ENCODE measurements at places on chromosomes 6 and 20.

DNA sequence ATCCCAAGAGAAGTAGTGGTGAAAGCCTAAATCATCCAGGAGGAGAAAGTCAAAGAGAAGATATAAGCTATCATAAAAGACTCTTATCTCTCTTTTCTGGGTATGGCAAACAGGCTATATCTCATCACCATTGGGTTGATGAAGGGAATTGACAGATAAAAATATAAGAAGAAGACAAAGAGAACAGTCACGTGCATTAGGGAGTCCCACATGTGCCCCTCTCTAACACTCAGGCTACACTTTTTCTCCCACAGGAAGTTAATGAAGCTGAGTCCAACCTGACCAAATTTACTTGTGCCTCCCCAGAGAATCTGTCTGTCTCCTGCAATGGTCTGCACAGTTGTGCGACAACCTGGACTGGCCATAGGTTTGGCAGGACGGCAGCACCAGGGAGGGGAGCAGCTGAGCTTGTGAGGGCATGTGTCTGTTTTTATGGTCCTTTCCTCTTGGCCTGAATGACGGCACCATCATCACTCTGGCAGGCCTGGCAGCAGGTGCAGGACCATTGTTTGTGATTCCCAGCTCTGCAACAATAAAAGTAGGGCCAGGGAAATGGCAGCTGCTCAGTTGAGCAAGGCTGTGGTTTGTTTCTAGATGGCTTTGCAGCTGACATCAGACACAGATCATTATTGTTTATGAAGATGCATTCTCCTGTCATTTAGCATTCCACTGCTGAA lies 144.5 kb upstream of the MCHR2 start:
- DNase-seq, result no peak

GRCh38 chr6:11069760-11070159 lies 23.9 kb upstream of the SMIM13 start:
- DNase-seq, result no peak

DNA sequence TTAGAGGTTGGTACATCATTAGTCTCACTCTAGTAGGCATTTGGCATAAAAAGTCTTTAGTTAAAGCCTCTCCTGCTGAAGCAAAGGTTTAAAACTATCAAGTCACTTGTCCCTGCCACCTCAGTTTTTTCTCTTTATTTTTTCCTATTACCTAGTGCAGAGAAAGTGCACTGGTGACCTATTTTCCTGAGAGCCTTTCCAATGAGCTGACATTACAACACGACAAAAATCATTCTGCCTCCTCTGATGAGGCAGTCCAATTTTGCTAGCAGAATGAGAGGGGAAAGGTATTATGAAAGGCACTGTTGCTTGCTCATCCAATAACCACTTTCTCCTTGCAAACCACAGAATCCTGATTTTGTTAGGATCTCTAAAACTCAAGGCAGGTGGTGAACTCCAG lies 73.3 kb upstream of the SGK1 start:
- no peak for DNase-seq

GRCh38 chr6:15491255-15491985 lies 171.4 kb downstream of the DTNBP1 start:
- no peak for DNase-seq

GRCh38 chr6:163339466-163339865 lies 75.1 kb upstream of the QKI start:
- DNase-seq, result no peak

DNA sequence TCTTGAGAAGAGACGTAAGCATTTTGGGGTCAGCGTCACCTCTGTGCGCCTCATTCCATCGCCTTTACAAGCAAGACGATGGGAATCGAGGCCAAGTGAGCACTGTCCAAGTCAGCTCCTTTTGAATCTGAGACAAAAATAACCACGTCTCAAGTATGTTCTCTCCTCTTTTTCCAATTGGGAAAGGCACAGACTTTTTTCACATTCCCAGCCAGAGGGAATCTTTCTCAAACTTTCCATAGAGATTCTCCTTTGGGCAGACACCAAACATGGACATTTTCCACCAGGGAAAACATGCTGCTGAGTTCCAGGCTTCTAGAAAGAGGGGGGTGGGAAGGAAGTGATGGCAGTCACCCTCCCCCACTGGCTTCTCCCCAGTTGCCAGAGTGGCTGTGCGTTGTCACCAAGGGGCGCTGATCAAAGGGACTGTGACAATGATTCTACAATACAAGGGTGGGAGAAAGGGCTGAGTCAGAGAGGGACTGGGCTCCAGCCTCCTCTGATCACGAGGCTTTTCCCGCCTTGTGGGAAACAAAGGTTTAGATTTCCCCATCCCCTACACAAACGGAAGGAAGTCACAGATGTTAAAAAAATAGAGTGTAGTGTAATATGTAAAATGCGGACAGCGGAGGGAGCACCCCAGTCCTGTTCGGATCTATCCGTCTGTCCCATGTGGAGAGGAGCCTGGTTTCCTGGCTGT lies 281.9 kb upstream of the RNF24 start:
- DNase-seq, result no peak

- DNase-seq, result no peak
Observed at GRCh38 chr6:87082160-87082721, 12.7 kb downstream of the CGA start.

- no peak for DNase-seq
Observed at GRCh38 chr20:63134201-63134612, 81.7 kb downstream of the YTHDF1 start.

DNA sequence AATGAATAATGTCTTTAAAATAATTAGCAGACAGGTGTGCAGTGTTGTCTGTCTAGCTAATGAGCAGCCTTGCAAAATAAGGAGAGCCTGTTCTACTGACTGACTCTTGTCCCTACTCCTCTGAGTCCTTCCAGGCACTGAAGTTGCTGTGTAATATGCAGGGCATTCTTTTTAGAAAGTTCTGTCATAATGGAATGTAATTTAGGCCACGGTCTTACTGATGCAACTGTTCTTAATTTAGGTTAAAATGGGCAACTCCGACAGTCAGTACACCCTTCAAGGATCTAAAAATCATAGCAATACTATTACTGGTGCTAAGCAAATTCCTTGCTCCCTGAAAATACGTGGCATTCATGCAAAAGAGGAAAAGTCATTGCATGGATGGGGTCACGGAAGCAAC lies 133.9 kb downstream of the TIAM2 start:
- no peak for DNase-seq

- no peak for DNase-seq
Observed at GRCh38 chr20:3670511-3670910, 7.3 kb upstream of the GFRA4 start.

GRCh38 chr6:148538261-148539190 lies 195.9 kb downstream of the SASH1 start:
- no peak for DNase-seq

GRCh38 chr6:50661636-50662035 lies 51.7 kb upstream of the TFAP2D start:
- DNase-seq, result no peak

GRCh38 chr6:48423640-48424365 lies 312.8 kb upstream of the PTCHD4 start:
- no peak for DNase-seq

DNA sequence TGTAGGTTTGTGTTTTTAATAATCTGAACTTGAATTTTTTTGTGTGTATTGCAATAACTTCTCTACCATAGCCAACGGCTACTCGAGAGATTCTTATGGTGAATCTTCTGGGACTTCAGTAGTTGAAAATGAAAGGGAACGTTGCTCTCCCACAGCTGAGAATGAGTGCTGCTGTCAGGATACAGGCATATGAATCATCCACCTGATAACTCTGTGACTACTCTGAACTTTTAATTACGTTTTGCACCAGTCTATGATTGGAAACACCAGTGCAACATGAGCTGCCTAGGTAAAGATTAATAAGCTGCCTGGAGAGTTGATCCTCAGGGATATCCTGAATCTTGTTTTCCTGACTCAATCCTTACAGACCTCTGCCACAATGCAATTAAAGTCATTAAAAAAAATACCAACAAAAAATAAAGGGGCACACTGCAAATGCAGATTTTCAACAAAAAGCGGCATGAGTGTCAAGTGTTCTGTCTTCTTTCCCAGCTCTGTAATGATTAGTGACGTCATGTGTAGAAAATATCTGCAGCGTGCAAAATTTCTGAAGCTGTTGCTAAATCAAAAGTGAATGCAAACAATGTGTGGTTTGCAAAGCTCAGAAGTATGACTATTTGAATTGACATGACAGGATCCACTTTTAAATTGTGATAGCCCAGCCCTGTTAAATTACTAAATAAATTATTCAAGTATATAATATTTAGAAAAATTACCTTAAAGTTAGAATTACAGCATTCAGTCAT lies 432.2 kb downstream of the HTR1B start:
- no peak for DNase-seq

DNA sequence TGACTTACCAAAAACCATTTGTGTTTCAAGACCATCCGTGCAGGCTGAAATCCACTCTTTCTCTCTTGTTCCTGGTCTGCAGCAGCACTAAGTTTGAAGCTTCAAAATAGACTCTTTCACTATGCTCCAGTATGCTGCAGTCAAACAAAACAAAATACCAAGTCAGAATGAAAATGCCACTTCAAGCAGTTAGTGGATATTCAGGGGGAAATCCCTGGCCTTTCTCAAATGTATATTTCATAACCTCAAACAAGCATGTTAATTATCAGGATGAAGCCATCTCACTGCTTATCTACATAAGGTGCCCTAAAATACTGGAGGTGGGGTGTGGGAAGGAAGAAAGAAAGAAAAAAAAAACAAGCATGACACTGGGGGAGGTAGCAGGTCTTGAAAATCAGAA lies 103.5 kb downstream of the ATXN1 start:
- no peak for DNase-seq

DNA sequence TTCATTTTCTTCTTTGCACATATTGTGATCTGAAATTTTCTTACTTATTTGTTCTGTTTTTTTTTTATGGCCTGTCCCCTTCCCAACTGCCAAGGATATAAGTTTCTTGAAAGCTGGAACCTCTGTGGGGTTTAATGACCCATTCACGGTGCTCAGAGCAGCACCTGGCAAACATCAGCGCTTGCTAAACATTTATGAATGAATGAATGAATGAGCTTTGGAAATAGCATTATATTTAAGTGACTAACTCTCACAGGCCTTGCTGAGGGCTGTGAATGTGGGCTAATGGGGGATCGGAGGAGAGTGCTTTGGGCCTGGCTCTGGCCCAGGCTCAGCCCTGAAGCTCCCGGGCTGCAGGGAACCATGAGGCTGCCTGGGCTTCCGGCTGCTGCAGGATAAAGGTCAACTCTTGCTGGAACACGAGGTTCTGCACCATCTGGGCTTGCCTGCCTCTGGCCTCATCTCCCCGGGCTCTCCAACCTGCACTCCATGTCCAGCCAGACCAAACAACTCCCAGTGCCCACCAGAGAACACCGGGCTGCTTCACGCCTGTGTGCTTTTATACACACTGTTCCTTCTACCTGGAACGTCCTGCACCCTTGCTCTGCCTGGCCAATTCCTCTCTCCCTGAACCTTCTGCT lies 14.6 kb upstream of the ARMC12 start:
- DNase-seq, result no peak

DNA sequence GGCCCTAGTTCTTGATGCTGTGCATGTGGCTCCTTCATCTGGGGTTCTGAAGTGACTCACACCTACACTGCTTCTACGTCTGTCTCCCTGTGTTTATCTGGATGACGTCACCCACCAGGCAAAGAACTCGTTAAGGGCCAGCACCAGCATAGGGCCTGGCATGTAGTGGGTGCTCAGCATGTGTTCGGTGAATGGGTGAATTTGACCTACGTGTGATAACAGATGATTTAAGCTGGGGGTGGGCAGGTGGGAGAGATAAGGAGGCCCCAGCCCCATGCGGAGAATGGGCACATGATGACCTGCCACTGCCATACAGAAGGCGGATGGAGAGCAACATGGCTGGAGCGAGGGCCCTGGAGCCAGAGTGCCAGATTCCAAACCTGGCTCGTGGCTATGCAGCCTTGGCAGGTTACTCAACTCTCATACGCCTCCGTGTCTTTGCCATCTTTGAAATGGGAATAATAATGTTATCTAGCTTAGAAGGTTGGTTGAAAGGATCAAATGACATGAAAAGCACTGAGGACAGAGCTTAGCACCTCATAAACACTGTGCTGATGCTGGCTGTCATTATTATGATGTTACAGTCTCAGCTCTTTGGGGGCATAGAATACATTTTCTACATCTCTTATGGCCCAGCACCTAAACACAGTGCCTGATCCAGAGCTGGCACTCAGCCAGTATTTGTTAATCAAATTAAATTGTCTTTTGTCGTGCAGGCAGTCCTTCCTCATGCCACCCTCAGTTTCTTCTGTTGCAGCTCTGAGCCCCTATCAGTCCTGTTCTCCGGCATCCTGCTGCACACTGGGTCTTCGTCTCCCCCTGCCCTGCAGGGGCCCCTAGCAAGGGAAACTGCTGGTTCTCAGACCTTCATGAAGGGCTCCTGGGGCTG lies 39.6 kb downstream of the VEGFA start:
- no peak for DNase-seq

DNA sequence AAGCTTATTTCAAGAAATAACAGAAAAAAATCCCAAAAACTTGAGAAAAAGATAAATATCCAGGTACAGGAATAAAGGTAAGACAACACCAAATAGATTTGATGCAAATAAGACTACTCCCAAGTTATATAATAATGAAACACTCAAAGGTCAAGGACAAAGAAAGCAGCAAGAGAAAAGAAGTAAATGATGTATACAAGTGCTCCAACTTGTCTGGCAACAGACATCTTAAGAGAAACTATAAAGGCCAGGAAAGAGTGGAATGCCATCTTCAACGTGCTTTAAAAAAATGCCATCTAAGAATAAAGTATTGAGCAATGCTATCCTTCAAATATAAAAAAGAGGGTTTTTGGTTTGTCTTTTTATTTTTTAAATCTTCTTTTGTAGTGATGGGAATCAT lies 54.2 kb downstream of the REV3L start:
- no peak for DNase-seq

DNA sequence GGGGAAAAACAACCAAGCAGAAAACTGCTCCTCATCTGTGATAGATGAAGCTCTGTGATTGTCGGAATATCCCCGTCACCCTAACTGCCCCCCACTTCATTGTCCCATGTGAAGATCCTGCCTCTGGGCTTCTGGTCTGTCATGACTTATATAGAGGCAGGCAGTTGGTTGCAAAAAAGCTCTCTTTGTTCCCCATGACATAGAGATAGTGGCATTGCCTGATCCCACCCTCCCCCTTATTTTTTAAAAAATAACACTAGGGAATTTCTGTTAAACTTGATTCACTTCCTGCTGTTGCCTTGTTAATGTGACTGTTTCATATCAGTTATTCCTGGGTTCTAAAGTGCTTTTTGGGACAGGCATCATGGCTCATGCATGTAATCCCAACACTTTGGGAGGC lies 203.1 kb downstream of the JARID2 start:
- no peak for DNase-seq

DNA sequence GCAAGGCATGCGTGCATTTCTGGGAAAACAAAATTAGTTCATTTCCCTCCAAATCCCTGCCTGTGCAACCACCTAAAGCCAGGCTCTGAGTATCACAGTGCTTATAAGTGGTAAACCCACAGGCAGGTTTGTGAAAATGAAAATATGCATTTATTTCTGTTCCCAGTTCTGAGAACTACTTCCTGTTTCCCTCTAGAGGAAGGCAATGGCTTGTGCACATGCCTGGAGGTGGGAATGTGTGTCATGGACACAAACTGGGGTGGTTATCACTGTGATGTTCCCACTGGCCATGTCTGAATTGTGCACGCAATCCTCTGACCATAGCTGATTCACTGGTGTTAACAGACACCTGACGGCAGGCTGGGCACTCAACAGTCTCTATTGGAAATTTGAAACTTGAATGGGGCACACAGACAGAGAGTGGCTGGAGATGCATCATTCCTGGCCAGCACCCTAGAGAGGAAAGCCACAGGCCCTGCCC lies 26.3 kb downstream of the FAM110A start:
- no peak for DNase-seq

GRCh38 chr6:44972709-44973108 lies 355.4 kb upstream of the RUNX2 start:
- DNase-seq, result no peak

- DNase-seq, result no peak
Observed at GRCh38 chr6:165755583-165755982, 92.5 kb upstream of the PDE10A start.
